ENCODE measurements at places on chromosomes 5 and 9.

- no peak for DNase-seq
These were observed 24.3 kb downstream of the PTPDC1 start for GRCh38 chr9:94108584-94108983.

DNA sequence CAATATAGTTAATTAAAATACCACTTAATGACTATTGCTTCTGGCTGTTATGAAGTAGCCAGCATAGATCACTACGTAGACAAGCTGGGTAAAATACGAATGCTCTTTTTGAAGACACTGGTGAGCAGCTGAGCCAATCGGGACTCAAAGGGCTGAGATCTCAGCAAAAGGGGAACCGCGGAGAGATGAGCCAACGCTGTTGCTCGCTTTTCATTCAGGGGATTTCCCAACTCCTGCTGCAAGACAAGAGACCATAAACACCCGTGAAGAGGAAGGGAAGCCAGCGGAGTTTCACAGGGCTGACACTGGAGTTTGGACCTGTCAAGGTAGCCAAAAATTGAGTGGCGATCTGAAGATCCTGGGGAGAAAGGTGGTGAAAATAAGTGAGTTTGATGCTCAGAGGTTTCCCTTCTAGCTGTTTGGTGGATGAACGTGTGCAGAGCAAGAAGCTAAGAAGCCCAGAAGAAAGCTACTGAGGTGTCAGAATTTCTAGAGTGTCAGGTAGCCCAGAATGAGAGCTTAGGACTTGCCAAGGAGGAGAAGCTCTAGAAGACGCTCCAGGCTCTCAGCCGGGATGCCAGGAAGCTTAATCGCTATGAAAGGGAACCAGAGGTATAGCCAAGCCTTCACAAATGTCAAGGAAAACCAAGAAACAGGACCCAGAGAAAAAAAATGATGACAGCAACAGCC, 79.6 kb upstream of the RNU6ATAC start:
- DNase-seq, result no peak

- no peak for DNase-seq
These were observed 171.7 kb downstream of the FGF1 start for GRCh38 chr5:142514196-142514595.

- DNase-seq, result no peak
These were observed 24.8 kb downstream of the SARDH start for GRCh38 chr9:133713150-133713959.

GRCh38 chr9:34372467-34373011, 4.2 kb downstream of the MYORG start:
- no peak for DNase-seq

GRCh38 chr5:88886746-88887341, 3.9 kb upstream of the MEF2C start:
- no peak for DNase-seq

DNA sequence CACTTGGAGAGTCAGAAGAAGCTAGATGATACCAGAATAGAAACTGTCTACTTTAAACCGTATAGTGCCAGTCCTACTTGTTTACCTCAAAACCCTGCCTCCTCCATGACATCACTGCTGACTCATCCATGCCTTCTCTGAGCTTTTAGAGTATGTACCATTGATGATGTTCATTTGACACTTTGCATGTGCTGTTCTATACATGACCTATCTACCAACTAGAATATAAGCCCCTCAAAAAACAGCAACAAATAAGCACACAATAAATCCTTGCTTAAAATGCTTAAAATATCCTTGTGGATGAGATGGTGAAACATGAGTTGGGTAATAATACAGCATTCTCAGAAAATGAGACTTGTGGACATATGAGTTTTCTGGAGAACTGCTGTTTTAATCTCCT, 2.6 kb downstream of the CTNNAL1 start:
- DNase-seq, result no peak

DNA sequence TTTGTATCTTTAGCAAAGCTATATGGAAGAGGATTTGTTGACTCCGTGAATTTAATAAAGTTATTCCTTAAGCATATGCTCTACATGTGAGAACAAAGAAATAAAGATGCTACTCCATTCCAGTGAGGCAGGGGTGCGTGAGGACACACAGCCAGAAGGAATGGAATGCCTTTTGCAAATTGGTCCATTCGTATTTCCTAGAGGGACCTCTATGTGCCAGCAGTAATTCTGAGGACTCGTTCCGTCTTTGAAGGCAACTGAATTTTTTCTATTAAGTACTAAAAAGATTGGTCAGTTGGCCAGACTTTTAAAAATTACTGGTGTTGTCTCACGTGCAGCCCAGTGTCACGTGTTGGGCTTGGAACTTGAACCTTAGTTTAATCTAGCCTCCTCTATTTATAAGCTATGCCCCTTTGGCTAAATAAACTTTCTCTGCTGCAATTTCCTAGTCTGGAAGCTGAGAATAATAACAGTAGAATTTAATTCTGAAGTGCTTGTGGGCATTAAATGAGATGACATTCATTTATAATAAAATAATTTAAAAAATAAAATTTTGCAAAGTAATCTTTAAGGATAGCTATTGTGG, 13.9 kb downstream of the RAI14 start:
- DNase-seq, result no peak
